ENCODE measurements at places on chromosomes 13 and 19.
A peak's percentile ranks its signal among the peaks of the same experiment; 100 is the strongest.

GRCh38 chr13:29582171-29582570, 13.3 kb downstream of the SLC7A1 start:
- DNase-seq = no peak

DNA sequence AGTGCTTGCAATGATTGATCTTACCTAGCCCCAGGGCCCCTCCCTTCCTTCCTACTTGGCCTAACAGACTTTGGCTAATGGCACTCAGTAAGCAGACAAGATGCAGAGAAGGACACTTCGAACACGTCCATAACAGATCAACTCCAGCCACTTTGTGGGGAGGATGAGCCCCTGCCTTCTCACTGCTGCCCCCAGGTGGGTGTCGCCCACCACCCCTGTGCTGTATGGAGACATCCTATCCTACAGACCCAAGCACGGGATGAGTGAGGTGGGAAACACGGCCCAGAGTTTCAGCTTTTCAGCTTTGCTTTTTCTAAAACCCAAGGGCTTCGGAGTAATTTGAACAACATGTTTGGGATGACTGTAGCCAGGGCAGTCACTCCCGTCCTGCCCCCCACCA, 5.5 kb downstream of the SLC7A1 start:
- DNase-seq = no peak

DNA sequence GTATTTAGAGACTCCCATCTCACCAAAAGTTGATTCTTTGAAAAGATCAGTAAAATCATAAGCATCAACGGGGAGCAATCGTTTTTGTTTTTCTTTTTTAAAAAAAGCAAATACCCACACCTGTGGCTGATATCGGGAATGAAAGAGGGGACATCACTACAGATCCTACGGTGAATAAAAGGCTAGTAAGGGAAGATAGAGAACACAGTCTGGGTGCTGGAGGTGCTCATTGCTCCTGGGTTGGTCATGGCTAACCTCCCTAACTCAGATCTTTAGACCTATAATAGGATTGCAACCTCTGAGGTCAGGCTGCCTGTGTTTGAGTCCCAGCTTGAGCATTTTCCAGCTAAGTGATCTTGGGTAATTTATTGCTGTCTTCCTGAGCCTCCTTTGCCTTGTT, 1.1 kb downstream of the EHD2 start:
- no peak for DNase-seq

DNA sequence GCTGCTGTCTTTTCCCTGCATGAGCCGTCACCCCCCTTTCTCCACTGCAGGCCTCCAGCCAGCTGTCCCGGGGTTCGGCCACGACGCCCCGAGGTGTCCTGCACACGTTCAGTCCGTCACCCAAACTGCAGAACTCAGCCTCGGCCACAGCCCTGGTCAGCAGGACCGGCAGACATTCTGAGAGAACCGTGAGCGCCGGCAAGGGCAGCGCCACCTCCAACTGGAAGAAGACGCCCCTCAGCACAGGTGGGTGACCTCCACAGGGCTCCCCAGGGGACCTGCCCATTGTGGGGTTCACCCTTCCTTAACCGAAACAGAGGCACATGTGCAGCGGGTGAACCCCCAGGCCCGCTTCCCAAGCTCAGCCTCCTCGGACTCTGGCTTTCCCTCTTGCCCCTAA, 13.1 kb downstream of the TSSK6 start:
- DNase-seq = no peak

GRCh38 chr19:55931936-55932386, at the start of gene NLRP13:
NLRP13 (minus strand) TSS chr19:55932336; CDS start chr19:55932311, 25 bp downstream.
- DNase-seq = no peak

DNA sequence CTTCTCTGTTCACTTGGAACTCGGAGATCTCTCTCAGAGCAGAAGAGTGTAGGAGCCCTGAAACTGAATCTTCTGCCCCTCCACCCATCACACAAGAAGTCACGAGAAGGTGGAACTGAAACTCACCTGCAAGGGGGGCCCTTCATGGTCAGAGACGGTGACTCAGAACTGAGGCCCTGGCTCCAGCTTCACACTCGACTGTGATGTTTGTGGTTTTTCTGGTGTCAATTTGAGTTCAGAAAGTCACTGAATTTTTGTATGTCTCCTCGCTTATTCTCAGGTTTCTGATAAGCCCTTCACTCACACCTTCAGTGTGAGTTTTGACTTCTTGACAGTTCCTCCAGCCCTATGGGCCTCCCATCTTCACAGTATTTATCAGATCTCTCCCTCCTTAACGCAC, 23.1 kb downstream of the SIGLEC5 start:
- DNase-seq = no peak

GRCh38 chr13:112618501-112618900, 30.5 kb upstream of the TUBGCP3 start:
- no peak for DNase-seq

DNA sequence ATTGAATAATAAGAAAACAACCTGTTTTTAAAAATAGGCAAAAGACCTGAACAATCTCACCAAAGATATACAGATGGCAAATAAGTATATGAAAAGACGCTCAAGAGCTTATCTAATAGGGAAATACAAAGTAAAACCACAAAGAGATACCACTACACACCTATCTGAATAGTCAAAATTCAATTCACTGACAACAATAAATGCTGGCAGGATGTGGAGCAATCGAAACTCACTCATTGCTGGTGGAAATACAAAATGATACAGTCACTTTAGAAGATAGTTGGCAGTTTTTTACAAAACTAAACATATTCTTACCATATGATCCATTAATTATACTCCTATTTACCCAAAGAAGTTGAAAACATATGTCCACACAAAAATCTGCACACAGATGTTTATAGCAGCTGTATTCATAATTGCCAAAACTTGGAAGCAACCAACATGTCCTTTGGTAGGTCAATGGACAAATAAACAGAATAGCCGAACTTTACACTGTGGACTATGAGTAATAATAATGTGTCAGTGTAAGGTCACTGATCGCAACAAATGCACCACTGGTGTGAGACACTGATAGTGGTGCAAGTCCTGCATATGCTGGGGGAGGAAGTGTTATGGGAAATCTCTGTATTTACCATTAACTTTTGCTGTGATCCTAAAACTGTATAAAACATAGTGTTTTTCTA, 20.8 kb downstream of the ZC3H13 start:
- no peak for DNase-seq

GRCh38 chr19:6712692-6713670, 7.5 kb downstream of the C3 start:
- DNase-seq = no peak

- no peak for DNase-seq
Observed at GRCh38 chr13:42168496-42168895, 103.5 kb upstream of the AKAP11 start.

GRCh38 chr19:6412061-6412446, 12.6 kb downstream of the KHSRP start:
- DNase-seq = no peak

GRCh38 chr13:51959773-51960172, 51.5 kb downstream of the ATP7B start:
- DNase-seq = no peak

DNA sequence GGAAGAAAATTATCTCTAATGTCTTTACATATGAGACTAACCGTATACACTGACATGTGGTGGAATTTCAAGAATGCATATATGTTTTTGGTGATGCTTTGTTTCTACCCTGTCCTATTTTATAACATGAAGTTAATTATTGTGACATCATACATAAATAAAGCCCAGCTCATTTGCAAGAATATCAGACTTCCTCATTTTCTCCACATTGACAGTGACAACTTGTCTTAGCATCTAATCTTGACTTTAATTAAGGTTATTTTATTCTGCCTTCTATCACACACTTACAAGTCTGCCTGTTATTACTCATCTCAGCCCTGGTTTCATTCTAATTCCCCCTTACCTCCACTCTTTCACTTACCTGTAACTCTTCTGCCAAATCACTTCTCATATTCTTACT, 140.6 kb upstream of the STARD13 start:
- no peak for DNase-seq

DNA sequence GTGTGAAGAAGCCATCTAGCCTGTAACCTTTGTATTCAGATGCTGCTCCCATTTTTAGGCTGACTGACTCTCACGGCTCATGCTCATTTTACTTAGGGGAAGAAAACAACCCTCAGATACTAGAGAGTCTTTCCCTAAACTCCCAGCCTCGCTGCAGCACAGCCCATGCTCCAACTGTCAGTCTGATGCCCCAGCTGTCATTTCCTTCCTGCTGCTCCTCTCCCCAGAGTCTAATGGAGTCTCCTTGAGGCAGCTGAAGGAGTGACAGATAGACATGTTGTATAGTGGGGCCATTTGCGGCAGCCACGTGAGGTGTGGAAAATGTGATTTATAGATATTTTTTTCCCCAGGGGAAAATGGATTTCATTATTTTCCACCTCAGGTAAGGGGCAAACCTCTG, 59.2 kb upstream of the OLFM4 start:
- no peak for DNase-seq

GRCh38 chr19:53112286-53112685, 9.1 kb upstream of the ZNF160 start:
- DNase-seq = no peak

GRCh38 chr13:50320271-50320862, 305.1 kb downstream of the KCNRG start:
- DNase-seq = peak; percentile 7

- no peak for DNase-seq
Observed at GRCh38 chr13:38440666-38441065, 91.0 kb downstream of the UFM1 start.

- no peak for DNase-seq
Observed at GRCh38 chr13:93511011-93511410, 284.4 kb downstream of the GPC6 start.

DNA sequence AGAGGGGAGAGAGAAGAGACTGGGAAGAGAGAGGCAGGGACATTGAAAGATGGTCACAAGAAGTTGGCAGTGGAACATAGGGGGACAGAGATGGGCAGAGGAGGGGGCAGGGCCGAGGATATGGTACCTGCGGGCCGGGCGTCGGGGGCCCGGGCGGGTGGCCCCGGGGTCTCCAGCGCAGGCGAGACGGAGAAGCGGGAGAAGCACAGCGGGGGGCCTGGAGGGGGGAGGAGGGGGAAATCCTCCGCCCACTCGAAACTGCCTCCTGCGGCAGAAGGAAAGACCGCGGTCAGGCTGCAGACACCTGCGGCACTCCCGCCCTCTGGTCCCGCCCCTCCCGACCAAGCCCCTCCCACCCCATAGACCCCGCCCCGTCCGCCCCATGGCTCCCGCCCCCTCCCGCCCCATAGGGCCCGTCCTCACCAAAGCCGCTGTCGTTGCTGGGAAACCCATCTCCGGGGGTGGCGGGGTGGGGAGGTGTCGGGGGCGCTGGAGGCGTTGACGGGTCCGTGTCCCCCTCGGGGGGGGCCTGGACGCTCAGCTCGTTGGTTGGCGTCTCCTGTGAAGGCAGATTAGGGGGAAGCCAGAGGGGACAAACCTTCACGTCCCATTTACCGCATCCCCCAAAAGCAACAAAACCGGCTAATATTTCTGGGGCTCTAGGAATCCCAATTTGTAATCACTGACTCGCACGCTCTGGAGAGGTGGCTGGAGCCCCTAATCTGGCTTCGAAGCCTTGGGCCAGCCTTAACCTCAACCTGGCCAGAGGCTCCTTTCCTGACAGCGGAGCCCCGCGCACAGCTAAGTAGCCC, 20.4 kb downstream of the LMTK3 start:
- DNase-seq = no peak

GRCh38 chr13:109900741-109901140, 114.4 kb upstream of the IRS2 start:
- no peak for DNase-seq

GRCh38 chr13:21219036-21219381, 42.6 kb downstream of the MRPL57 start:
- DNase-seq = no peak

GRCh38 chr13:50617134-50617721, 226.3 kb downstream of the DLEU7 start:
- no peak for DNase-seq

- no peak for DNase-seq
Observed at GRCh38 chr13:35496006-35496405, 19.5 kb upstream of the MAB21L1 start.

DNA sequence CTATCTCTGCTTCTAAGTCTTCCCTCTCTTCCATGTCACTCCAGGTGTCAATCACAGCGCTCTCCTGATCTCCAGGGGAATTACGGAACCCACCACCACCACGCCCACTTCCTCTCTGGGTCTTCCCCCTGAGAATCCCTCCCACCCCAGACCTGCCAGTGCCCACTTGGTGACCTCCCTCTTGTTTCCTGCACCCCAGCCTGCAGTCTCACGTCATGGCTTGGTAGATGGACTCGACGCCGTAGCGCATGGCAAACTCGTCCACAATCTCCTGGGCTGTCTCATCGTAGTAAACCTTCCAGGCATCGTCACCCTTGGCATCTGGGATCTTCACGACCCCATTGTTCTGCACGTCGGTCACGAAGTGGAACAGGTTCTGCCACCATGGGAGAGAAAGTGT, 47.0 kb downstream of the UNC13A start:
- DNase-seq = no peak

GRCh38 chr13:38900188-38900587, 90.4 kb downstream of the STOML3 start:
- no peak for DNase-seq

- DNase-seq = peak; percentile 40
Observed at GRCh38 chr13:21297447-21297846, 121.0 kb downstream of the MRPL57 start.

DNA sequence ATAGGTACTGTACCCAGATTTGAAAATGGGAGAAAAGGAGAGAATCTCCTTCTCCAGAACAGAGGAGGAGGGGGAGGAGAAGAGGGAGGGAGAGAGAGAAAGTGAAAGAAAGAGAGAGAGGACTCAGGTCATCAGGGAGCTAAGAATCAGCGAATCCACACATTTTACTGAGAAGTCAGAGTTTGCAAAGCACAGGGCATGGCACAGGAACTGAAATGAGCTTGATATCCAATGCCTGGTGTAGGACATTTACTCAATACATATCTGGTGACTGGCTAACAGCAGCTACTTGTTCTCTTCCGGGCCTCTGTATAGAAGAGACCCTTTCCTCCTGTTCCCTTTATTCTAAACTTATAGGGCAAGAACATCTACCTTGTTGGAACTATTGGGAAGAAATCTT, 375.1 kb downstream of the KLF5 start:
- no peak for DNase-seq

GRCh38 chr19:17136021-17136420, 60.4 kb downstream of the MYO9B start:
- DNase-seq = no peak

DNA sequence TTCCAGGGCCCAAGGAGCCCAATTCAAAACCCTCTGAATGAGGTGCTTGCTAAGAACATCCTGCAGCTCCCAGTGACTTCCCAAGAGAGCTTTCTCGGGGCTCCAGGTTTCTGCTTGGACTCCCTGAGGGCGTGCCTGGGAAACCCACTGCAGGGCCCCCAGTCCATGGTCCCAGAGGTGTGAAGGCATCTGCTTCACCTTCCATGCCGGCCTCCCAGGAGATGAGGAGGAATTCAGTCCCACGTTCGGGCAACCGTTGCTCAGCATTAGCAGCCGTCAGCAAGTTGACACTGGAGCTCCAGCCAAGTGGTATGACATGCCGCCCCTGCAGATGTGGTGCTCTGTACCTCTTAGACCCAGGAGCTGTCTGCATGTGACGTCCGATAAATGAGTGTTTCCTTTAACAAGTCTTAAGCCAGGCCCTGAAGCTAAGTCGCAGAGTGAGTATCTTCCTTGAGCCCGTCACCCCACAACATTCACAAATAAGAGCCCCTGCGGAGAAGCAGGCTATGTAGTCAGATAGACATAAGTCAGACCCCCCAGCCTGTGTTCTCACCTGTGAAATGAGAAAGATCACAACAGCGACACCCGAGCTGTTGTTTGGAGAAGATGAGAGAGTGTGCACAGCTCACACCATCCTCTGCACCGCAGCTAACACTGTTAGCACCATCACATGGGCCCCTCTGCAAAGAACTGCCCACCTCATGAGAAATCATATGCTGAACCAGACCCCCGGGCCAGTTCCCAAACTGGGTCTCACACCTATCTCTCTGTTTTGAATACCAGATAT, 150.3 kb downstream of the KATNAL1 start:
- DNase-seq = no peak
